ENCODE measurements at places on chromosomes 13 and 19.

DNA sequence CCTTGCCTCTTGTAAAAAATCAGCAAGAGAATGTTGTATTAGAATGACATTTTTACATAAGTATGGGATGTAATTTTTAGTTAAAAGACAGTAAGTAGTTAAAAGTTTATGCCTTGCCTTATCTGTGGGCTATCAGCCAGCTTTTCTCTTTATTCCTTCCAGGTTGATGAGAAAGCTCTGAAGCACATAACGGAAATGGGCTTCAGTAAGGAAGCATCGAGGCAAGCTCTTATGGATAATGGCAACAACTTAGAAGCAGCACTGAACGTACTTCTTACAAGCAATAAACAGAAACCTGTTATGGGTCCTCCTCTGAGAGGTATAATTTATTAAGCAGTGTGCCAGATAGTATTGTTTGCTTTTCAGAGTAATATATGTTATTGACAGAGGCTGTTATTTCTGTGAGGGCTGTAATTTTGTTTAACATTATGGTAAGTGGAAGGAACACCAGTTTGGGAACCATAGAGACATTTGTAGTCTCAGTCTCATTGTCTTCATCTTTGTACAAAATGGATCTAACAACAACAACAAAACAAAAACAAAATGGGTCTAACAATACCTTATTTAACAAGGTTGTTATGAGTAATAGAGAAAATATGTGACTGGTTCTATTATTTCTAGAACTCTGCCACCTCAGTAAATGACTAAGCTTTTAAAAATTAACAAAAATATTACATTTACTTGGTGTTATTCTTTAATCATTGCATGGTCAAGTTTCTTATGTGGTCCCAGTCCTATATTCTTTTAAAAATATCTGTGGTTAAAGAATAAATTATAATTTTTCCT lies 112.8 kb downstream of the TDRD3 start:
- no peak for DNase-seq

- DNase-seq, result peak; percentile 55
Observed at GRCh38 chr19:45508861-45509691, 1.8 kb downstream of the VASP start.

- no peak for DNase-seq
Observed at GRCh38 chr19:50478901-50479715, 2.5 kb upstream of the GARIN5A start.

GRCh38 chr13:111047326-111047725 lies 67.8 kb upstream of the ARHGEF7 start:
- DNase-seq, result no peak

- no peak for DNase-seq
Observed at GRCh38 chr13:110648848-110649421, 33.6 kb downstream of the NAXD start.

GRCh38 chr19:51901860-51902259 lies 3.0 kb downstream of the ZNF649 start:
- no peak for DNase-seq

- no peak for DNase-seq
Observed at GRCh38 chr13:46861959-46862358, 34.9 kb downstream of the HTR2A start.

DNA sequence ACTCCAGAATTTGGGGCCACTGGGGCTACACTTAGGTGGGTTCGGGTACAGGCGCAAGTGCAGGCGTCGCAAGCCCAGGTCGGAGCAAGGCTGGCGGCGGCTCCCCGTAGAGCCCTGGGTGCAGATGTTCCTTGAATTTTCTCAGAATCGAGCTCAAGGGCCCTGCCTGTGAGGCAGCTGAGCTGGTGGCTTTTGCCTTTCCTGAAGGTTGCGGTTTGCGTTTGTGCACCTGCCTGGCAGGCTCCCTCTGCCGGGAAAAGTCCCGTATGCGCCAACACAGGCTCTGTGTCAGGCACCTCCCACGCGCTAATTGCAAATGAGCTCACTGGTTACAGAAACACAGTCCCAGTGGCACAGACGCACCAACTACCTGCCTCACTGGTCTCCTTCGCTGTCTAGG lies 5.9 kb downstream of the DOHH start:
- no peak for DNase-seq

DNA sequence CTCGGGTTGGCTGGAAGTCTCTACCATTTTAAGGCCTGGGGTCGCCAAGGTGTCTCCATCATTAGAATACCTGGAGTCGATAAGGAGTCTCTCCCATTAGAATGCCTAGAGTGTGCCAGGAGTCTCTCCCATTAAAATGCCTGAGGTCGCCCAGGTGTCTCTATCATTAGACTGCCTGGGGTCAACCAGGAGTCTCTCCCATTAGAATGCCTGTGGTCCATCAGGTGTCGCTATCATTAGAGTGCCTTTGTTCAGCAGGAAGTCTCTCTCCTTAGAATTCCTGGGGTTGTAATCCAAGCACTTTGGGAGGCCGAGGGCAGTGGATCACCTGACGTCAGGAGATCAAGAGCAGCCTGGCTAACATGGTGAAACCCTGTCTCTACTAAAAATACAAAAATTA lies 1533.0 kb downstream of the UQCRFS1 start:
- no peak for DNase-seq

DNA sequence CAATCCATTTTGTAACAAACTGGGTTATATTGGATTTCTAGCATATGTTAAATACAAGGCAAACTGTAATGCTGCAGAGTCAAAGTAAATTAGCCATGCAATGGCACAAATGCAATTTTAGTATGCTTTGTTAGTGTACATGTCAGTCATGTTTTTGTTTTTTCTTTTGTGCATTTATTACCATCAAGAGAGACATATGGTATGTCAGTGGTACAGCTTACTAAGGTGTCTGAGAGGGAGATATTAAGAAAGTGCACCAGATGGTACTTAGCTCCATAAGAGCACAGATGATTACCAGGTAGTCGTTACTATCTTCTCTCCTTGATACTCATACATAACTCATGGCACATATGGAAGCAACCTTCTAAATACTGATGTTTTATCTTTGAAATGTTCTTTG lies 550.3 kb downstream of the GPC5 start:
- DNase-seq, result peak; percentile 98

DNA sequence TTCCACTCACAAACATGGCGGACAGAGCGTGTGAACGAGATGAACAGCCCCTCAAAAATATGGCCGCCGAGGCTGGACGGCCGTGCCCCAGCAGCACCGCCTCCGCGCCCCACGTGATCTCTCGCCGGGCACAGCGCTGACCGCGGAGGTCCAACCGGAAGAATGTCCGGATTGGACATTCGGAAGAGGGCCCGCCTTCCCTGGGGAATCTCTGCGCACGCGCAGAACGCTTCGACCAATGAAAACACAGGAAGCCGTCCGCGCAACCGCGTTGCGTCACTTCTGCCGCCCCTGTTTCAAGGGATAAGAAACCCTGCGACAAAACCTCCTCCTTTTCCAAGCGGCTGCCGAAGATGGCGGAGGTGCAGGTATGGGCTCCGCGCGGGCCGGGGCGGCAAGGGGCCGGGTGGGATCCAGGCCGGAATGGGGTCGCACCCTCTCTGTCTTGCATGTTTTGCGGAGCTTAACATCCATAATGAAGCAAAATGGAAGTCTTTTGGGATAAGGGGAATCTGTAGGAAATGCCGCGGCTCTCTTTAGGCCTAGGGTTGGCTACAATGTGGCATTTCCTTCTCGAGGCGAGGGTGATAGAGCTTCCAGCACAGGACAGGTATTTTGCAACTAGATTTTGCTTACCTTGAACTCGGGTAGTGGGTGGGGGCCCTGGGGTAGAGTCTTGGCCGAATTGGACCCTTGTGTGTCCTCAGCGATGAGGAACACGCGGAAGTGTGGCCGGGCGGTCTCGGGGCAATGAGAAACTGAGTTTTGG lies at the start of gene RPL13A:
RPL13A (plus strand) TSS at position 332 of the 769 bp plus-strand sequence; CDS start at position 354, 22 bp downstream.
- DNase-seq, result peak; percentile 98

DNA sequence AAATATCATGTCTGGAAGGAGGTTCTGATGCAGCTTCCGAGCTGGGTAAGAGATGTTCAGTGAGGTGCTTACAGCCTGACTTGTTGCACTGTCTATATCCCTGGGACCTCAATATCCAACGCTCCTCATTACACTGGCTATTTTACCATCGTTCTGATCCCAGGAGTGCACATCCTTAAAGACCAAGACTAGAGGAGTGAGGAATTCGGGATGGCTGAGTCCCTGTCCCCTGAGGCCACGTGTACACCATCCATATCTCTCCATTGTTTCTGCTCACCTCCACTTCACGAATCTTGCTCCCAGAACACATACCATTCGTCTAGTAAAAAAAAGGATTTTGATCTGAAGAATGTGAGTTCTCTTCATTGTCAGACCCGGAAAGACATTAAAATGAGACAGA lies at the start of gene OR7G2:
OR7G2 (minus strand) TSS at position 101 of the 400 bp plus-strand sequence. CDS start 4,232 bp downstream, outside the sequence.
- DNase-seq, result no peak

GRCh38 chr13:42970824-42971690 lies 21.0 kb downstream of the EPSTI1 start:
- peak; percentile 8 for DNase-seq

DNA sequence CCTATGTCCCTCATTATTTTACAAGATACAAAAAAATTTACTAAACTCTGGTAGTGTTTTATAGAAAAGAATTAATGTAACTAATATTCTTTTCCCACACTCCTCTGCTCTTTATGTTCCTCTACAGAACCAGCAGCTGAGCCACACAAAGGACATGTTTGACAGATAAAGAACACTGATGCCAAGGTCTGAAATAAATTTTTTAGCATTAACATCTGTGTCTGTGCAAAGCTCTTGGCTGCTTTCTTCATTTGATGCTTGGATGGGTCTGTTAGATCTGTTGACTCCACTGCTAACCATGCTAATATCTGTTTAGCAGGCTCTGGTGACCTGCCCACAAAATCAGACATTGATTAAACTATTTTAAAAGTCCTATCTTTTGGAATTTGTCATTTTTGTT lies 2363.8 kb downstream of the PCDH9 start:
- DNase-seq, result no peak

DNA sequence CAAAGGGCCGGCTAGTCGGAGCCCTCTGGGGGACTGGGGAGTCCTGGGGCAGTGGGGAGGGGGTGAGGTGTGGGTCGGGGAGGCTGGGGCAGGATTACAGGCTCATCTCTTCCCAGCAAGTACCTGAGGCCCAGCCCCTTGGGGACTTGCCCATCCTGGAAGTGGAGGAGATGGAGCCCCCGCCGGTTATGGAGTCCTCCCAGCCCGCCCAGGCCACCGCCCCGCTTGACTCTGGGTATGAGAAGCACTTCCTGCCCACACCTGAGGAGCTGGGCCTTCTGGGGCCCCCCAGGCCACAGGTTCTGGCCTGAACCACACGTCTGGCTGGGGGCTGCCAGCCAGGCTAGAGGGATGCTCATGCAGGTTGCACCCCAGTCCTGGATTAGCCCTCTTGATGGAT lies 9.9 kb downstream of the PALM3 start:
- DNase-seq, result no peak

DNA sequence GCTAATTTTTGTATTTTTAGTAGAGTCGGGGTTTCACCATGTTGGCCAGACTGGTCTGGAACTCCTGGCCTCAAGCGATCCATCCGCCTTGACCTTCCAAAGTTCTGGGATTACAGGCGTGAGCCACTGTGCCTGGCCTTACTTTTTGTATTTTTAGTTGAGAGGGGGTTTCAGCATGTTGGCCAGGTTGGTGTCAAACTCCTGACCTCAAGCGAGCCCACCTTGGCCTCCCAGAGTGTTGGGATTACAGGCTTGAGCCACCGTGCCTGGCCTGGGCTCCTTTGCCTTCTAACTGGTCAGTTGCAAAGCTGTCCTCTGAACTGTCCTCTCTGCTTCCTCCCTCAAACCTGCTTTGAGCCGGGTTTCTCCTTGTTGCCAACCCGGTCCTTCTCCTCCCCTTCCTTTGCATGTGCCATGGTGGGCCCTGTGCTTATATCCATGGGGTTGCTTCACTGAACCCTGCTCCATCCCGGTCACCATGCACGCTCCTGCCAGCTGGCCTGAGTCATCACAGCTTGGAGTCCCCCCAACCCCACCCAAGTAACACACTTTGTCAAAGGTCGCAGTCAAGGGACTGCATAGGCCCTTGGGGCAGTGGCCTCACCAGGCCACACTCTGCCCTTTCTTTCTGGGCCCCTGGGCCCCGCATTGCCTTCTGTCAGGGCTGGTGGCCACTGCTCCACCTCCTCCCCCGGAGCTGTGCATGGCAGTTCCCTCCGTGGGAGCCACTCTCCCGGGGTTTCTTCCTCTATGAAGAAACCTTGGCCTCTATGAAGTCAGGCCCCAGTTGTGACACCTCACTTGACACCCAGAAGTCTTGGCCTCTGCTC lies 21.2 kb downstream of the WTIP start:
- DNase-seq, result no peak

Measured in NCI-H2171 treated with DMSO at 0.1 percent for 48 hours (cell line).